ENCODE measurements at places on chromosomes 4 and X.

GRCh38 chrX:148466292-148466691 is 34.1 kb upstream of the AFF2 start:
- DNase-seq = no peak

- DNase-seq = no peak
Observed at GRCh38 chr4:124786634-124787033, 74.1 kb upstream of the ANKRD50 start.

GRCh38 chr4:165355900-165356300 is 22.9 kb upstream of the CPE start:
- DNase-seq = peak; percentile 70

DNA sequence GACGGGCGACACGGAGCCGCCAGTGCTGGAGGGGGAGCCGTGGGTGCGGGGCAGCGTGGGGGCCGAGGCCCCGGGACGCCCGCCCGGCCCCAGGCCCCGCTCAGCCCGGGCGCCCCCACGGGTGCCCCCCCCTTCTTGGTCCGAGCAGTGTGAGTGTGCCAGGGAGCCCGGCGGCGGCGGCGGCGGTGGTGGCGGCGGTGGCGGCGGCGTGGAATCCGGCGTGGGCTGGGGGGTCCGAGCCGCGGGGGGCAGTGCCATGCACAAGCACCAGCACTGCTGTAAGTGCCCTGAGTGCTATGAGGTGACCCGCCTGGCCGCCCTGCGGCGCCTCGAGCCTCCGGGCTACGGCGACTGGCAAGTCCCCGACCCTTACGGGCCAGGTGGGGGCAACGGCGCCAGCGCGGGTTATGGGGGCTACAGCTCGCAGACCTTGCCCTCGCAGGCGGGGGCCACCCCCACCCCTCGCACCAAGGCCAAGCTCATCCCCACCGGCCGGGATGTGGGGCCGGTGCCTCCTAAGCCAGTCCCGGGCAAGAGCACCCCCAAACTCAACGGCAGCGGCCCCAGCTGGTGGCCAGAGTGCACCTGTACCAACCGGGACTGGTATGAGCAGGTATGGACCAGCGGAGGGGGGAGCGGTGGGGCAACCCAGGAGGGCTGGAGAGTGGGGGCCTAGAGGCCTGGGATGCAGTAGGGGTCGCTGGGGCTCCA is 466 bp downstream of the DLG3 start:
- no peak for DNase-seq

GRCh38 chr4:114385195-114385985 is 213.2 kb upstream of the UGT8 start:
- DNase-seq = no peak

DNA sequence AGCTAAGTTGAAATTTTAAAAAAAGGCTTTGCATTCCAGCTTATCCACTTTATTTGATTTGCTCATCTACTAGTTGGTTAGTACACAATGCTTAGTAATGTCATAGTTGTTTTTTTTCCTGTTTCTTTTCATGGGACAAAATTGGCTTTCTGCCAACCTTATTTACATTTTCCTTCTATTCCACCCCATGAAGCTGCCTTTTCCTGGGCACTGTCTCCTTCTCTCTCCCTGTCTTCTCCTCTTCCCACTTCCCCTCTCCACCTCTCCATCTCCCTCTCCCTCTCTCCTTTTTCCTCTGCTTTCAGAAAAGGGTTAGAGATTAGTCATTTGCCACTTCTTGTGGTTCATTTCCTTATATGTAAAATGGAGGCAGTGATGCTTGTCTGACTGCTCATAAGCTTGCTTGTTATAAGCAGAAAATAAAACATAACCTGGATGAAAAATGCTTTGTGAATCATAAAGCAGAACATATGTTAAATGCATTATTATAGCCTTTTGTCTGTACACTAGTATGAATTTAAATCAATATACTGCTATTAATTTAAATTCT is 181.9 kb downstream of the CEP135 start:
- DNase-seq = peak; percentile 11

DNA sequence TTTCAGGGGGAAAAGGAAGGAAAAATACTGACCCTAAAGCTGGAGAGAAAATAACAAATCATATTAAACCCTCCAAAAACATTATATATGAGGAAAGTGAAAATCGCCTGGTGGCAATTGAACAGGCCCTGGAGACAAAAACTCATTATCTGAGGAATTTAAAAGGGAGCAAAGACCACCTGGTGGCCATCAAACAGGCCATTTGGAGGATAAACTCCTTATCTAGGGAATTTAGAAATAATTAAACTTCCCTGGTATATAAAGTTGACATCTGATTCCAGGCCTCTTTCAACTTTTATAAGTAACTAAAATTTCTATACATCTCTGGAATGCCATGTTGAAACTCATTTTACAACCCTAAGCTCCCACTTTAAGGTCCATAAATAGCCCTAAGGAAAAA is 35.2 kb downstream of the CHM start:
- DNase-seq = no peak

- DNase-seq = no peak
Observed at GRCh38 chr4:128682942-128683666, 126.4 kb upstream of the JADE1 start.

DNA sequence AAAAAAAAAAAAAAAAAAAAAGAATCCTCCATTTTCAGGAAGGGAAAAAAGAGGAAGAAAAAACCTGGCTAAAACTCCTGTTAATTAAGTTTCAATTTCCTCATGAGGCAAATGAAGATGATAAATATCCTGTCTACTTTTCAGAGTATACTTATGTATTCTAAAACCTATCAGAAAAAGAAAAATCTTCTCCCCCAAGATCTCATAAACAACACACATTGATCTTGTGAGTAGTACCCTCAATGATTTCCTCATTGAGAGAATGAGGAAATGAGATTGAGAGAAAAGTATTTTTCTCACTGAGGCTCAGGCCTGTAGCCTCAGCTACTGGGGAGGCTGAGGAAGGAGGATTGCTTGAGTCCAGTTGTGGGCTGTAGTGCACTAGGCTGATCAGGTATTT is 146.7 kb downstream of the TET2 start:
- DNase-seq = no peak

All from choroid plexus epithelial cell (primary cell).